ENCODE measurements at places on chromosomes 7 and 10. TPM values are rescaled to one million over a fixed set of nuclear protein-coding genes. Genes with fewer than 3 reads are reported as not detected.

Gene COL28A1
- not detected for total RNA-seq

Gene CPEB3
- total RNA-seq = 1.9 TPM

Gene NUDT5
- 126 TPM for total RNA-seq

Gene ITGA8
- total RNA-seq = not detected

Gene VIM
- total RNA-seq = 296 TPM

Gene ACADSB
- 16.8 TPM for total RNA-seq

Gene COBL
- total RNA-seq = not detected

Gene C10orf143
- 0.43 TPM for total RNA-seq

DNA sequence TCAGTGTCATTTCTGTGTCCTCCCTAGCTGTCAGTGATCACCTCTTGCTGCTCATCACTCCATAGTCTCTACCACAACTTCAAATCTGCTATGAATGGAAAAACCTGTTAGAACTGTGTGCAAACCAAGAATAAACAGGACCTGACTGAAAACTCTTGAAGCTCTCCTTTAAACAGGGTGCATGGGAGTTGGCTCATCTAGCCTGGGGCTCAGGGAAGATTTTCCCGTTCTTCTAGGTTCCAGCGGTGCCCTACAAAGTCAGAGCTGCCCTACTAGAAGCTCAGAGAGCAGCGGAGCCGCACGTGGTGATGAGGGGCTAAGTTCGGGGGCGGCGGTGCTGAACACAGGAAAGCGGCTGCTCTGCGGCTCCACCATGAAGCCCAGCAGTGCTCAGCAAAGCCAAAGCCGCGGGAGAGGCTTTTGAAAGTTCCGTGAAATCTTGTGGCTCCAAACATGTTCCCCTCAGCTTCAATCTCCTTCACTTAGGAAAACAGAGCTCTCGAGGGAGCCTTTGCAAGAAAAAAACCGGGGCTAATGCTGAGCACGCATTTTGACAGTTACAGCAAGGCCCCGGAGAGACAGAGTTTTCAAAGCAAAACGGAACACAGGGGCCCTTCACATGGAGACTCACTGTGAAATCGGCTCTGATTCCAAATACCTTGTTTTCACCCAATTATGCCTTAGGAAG, 30.5 kb downstream of the RGS10 start:
- no peak for DNase-seq

DNA sequence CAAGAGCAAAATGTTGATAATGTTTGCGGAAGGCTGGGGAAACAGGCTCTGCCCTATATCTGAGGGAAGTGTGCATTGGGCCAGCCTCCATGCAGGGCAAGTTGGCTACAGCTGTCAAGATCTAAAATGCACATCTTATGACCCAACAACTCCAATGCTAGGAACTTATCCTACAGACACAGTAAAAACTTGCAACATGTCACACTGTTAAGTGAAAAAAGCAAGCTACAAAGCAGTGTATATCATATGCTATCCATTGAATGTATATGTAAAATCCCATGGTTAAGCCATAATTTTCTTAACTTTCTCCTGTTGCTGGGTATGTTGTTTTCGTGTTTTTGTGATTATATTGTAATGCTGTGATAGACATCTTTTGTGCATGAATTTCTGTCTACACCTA, 16.3 kb upstream of the KAT6B start:
- no peak for DNase-seq

GRCh38 chr10:20234579-20234978, 418.3 kb downstream of the PLXDC2 start:
- DNase-seq = no peak

DNA sequence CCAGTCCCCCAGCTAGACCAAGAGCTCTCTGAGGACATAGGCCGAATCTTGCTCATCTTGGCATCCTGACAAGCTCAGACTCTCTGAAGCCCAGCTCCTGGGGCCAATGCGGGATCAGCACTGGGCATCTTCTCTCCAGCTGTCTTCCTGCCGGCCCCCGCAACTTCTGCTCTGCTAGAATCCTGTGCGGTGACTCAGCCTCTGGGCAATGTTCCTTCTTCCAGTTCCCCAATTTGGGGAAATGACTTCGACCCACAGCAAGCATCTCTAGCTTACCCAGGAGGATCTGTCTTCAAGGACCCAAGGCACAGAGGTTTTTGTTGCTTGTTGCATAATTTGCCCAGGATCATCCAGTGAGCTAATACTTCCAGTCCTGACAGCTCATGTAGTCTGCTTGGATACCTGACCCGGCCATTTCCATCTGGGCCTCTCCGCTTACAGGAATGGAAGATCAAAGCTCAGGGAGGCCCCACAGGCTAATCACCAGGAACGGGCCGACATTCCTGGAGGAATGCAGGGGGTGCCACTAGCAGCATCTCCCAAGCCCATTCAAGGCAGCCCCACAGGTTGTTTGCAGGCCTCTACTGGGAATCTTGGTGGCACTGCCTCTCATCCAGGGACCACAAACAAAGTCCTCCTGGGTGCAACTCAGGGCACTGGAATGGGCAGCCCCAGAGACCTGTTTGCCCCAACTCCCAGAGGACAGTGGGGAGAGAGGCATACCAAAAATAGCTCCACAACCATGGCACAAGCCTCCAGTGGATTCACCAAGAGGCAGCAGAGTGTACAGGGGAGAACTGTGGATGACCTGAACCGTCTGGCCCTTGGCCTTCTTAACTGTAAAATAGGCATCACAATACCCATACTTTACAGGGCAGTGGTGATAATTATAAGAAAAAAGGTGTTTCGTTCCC, 151.9 kb downstream of the NEURL1 start:
- DNase-seq = no peak

DNA sequence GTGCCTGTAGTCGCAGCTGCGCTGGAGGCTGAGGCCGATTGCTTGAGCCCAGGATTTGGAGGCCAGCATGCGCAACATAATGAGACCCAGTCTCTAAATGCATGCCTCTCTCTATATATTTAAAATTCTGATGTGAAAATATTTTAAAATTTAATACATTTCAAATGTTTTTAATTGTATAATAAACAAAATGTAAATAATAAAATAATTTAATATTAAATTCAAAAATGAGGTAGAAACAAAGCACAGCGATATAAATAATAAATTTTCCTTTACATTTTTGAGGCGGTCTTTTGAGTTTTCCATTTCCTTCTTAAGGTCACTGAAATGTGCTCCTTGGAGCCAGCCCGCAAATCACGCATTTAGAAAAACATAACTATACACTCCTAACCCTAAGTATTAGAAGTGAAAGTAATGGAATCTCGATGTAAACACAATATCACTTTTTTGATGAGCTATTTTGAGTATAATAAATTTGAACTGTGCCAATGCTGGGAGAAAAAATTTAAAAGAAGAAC, 523 bp upstream of the CDK1 start:
- no peak for DNase-seq

DNA sequence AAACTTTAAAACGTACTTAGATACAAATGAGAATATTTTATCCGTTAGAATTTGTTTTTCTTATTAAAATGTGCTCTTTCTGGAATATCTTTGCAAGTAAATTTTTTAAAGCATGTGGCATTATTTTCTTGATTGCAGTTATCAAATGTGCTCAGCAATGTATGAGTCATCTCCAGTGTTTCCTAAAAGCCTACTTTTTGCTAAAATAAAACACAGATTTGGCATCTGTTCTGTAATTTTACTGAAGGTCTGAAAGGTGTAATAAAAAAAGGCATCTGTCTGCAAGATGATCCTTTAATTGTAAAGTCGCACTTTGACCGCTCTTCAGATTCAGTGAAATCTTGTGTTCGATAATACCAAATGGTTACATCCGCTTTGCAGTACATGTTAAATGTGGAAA, 3.4 kb downstream of the GNAT3 start:
- DNase-seq = no peak

DNA sequence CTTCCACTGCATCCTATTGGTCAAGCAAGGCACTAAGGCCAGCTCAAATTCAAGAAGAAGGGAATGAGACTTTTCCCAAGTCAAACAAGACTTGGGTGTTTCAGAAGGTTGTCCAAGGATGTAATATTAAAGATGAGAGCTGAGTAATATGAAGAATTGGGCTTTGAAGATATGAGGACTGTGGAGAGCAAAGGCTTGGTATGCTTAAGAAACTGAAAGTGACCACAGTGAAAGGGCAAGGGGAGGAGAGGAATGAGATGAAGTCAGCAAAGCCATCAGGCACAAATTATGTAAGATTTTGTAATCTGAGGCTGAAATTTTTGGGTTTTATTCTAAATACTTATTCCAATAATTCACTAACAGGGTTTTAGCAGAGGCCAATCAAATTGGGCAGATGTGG, 38.6 kb upstream of the NPY start:
- DNase-seq = no peak

- DNase-seq = no peak
These were observed 55.4 kb downstream of the EEPD1 start for GRCh38 chr7:36208426-36208825.

GRCh38 chr7:128732521-128733277, 6.5 kb upstream of the CALU start:
- no peak for DNase-seq

GRCh38 chr7:111265394-111265793, 174.5 kb downstream of the LRRN3 start:
- DNase-seq = no peak

DNA sequence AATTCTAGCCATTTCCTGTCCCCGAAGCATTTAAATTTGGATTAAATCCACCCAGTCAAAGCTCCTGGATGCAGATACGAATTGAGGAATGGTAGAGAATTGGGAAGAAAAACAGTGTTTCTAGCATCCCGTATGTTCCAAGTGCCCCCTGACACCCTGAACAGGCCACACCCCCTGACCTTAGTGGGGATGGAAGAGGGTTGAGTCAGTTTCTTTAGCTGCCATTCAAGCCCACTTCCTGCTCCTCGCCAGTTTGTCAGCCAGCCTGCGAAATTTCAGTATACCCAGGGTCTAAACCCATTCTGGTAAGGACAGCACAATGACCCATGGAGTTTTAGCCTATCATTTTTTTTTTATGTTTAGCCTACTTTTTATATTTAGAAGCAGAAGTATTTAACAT, 101.1 kb downstream of the PKD1L1 start:
- no peak for DNase-seq

GRCh38 chr10:68406815-68407548, at the start of gene RUFY2:
Gene RUFY2, minus strand, starts transcription at chr10:68407277. Its CDS starts 88 bp downstream, at chr10:68407189.
- DNase-seq = peak; percentile 92

GRCh38 chr7:69440976-69441375, 157.3 kb upstream of the AUTS2 start:
- DNase-seq = no peak

DNA sequence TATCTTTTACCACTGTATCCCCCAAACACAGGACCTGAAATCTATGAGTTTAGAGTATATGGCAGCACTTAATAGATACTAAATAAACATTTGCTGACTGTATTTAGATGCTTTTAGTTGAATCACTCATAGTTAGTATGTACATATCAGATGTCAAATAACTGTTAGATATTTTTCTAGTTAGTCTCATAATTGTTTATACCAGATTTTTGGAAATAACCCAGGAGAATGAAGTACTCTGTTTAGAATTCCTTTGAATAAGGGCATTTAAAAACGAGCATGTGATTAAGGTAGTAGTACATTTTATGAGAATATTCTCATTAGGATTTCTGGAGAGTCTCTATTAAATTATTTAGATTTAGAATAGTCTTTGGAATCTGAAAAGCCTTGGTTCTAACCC, 22.3 kb upstream of the ZEB1 start:
- no peak for DNase-seq

GRCh38 chr7:55140221-55140940, 121.6 kb downstream of the EGFR start:
- no peak for DNase-seq

GRCh38 chr10:35635576-35635975, 6.5 kb downstream of the FZD8 start:
- peak; percentile 64 for DNase-seq

- DNase-seq = no peak
These were observed 7.1 kb upstream of the IL2RA start for GRCh38 chr10:6069081-6069931.
